ENCODE measurements at places on chromosomes 2 and 18.

DNA sequence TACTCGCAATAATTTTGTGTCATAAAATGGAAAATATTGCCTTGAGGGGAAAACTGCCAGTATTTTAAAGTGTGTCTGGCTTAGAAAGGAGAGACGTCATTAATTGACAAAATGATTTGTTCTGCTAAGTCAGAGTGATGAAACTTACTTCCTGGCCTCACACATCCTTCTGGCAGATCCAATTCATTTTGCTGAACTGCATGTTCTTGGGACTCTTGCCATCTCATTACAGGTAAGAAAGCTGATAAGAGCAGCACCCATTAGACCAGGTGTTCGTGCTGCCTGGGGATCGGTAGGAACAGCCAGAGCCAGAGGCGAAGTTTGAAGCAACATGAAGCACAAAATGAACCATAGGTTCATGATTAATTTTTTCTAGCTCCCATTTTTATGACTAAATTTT is 38.0 kb downstream of the KCNE4 start:
- DNase-seq, result no peak

GRCh38 chr2:25301453-25302352 is 40.0 kb downstream of the DNMT3A start:
- DNase-seq, result no peak

GRCh38 chr2:183093857-183094657 is 15.5 kb downstream of the DUSP19 start:
- DNase-seq, result no peak

DNA sequence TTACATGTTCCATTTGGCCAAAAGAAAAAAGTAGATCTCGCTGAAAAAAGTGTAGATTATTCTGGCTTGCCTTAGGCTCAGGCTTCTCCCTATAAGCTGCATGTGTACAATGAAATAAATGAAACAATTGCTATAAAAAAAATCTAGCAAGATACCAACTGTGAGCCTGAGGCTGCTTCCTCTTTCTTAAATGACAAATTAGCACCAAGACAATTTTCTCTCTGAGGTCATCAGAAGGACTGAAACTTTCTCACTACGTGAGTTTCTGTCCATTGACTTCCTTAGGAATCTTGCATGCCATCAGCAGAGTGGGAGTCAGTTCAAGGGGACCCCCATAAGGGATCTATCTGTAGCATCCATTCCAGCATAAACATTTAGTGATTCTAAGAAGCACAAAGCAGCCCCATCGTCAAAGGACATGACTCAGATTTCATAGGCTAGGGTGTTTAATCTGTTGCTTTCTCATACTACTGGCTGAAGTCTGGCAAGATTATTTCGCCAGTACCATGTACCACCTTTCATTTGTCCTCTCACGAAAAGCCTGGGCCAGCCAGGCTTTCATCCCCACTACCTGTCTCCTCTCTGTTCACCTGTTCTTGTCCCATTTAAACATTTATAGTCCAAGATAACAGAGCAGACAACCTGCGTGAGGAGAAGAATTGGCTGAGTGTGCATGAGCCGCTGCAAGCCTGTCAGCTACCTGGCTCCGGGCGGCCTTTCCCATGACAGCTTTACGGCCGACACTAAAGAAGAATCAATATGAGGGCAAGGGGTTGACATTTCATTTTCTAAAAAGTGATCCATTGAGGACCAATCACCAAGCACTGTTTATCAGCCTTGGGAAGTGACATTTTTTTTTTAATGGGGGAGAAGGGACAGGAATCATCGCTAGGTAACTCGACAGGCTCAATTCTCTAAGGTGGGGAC is 120.0 kb downstream of the EPHA4 start:
- no peak for DNase-seq

- DNase-seq, result peak; percentile 87
Measured at GRCh38 chr2:229407170-229407569, 136.1 kb upstream of the PID1 start.

GRCh38 chr18:58639751-58640427 is 11.0 kb upstream of the ALPK2 start:
- DNase-seq, result no peak

- DNase-seq, result no peak
Measured at GRCh38 chr2:175147186-175147585, 20.8 kb downstream of the ATF2 start.

DNA sequence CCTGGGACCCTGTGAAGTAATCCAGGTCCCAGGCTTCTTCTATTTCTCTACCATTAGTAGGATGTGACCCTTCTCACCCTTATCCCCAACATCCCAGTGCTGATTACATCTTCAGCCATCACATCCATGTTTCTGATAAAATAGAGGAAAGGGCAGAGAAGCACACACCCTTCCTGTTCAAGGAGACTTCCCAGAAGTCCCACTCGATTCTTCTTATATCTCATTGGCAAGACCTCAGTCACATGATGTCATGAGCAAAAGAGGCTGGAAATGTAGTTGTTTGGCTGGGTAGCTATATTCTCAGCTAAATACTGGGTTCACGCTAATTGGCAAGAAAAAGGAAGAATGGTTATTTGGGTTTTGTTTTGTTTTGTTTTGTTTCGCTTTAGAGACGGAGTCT is 8.0 kb upstream of the XRCC5 start:
- DNase-seq, result no peak

DNA sequence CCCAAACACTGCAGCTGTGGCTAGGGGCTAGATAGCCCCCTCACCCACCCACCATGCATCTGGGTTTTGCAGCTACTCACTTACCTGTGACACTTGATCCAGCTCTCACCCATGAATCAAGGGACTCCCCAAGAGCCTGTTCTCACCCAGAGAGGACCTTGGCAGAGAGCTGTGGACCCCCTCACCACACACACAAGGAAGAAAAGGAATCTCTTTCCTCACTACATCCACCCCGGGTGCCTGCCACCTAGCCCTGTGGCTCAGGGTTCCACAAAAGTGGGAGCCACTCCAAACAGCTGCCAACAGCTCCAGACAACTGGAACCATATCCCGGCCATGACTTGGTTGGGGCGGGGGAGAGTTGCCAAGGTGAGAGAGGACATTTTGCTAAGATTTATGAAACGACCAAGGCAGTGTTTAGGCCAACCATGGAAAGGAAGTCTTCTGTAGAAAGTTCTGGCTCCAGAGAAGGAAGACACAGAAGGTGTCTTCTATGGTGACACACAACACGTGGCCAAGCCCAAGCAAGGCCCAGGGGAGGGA is 522.1 kb upstream of the RAB6C start:
- no peak for DNase-seq

DNA sequence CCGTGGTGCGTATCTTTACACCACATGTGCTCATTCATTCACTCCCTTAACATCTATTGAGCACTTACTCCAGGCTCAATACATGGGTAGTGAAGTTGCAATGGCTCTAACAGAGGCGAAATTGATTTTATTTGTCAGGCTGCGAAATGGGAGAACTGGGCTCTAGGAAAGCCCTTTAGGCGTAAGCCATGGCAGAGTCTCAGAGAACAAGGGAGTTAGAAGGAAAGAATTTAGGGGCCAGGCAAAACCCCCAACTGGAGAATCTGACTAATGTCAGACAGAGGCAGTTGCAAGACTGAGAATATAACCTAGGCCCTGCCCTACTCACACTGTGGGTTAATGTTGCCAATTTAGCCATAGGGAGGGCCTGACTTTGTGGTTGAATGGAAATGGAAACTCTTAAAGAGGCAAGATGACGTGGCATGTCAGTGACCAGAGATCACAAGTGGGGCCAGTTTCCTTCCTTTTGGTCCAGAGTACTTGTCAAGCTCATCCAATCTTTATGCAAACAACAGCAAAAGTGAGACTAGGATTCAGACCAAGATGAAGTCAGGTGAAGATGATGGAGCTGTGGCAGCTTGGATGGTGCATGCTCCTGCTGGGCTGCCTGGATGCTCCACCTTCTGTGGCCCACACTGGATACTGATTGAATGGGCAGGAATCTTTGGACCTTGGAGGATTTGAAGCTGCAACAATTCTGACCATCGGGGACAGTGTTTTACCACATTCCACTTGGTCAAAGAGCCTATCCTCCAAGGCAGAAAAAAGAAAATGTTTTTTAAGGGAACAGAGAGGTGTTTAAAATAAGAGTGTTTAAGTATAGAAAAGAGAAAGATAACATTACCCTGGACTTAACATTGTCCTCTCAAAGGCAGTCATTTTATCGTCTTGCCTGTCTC is 92.2 kb downstream of the CAPN13 start:
- no peak for DNase-seq

DNA sequence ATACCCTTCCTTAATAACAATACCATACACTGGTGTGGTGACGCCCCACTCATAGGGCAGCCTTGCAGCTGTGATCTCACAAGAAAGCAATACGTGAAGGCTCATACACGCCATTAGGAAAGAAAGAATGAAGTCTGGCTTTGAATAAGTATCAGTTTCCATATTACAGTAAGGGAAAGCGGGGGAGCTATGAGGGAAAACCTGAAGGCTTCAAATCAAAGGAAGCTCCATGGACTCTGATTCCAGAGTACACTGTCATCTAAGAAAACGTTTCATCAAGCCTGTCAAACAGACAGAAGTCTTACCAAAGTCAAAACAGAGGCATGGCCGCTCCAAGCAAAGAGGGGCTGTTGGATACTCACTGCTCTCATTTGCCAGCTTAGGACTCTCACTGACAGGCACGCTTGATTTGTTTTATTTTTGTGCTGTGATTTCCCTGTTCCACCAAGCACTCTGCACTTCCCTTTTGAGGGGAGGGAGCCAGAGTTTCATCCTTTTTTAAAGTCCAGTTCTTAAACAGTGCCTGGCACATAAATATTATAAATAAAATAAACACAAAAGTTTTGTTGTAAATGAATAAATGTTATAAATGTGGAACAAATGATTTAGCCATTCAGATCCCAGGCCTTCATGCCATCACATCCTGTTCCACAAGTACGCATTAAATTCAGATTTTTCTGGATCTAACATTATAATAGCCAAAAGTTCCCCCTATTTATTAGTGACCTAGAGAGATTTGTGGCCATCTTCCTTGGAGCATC is 221.2 kb downstream of the PIEZO2 start:
- DNase-seq, result no peak

GRCh38 chr2:24873619-24874018 is 46.4 kb downstream of the ADCY3 start:
- DNase-seq, result peak; percentile 81

- DNase-seq, result no peak
Measured at GRCh38 chr2:226030369-226030768, 630.9 kb downstream of the NYAP2 start.

GRCh38 chr2:120963997-120964705 is 228.5 kb downstream of the GLI2 start:
- DNase-seq, result no peak

DNA sequence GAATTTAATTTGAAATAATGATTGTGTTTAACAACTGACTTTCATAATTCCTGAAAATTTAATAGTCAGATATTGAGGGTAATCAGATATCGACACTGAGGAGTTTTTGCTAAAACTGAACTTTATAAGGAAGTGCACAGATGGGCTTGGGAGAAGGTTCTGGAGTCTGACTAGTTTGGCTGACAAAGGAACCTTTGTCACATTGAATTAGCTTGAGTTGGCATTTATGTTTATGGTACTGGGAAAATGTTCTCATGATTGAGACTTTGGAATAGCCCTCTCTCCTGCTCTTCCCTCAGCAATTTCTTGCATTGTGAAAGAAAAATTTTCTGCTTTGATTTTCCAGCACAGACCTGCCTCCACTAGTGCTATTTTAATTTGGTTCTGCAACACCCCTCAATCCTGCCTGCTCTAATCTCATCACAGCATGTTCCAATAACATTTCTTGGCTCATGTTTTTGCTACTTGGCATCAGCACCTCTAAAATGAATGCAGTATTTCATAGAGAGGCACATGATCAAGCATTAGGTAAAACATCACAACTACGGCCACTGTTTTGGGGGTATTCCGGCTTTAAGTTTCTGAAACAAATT is 133.9 kb upstream of the FSHR start:
- no peak for DNase-seq

DNA sequence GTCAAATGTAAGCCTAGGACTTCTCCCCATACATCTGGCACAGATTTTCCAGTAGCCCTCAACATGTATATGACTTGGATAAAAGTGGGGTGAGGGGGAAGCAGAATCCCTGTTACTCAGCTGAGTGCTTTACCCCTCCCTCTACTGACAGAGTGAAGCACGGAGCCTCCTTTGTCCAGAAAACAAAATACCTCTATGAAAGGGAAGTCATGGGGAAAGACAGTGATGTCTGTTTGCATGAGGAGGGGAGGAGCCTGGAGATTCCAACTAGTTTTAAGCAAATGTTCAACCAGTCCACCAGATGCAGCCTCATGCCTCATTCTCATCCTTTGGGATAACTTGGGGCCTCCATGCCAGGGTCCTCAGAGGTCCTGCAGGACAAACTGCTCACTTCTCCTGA is 203.9 kb downstream of the SMAD2 start:
- DNase-seq, result no peak

DNA sequence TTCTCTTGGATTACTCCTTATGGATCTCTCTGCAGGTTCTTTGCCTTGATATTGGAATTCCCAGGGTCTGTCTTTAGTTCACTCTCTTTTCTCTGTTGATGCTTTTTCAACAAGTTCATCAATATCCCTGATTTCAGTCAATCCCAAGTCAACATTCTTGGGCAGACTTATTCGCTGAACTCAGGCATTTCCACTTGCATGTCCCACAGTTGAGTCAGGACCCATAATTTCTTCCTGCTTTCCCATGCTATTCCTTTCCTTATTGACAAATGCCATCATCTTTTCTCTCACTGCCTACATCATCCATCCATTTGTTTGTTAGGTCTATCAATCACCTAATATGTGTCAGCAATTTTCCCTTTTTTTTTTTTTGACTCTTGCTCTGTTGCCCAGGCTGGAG is 11.6 kb downstream of the GPD2 start:
- no peak for DNase-seq

GRCh38 chr2:234091883-234092282 is 41.4 kb downstream of the SPP2 start:
- DNase-seq, result no peak

- DNase-seq, result no peak
Measured at GRCh38 chr2:193965263-193965662, 1691.8 kb upstream of the SLC39A10 start.

GRCh38 chr2:112623913-112624777 is 21.6 kb upstream of the SLC20A1 start:
- peak; percentile 52 for DNase-seq

GRCh38 chr2:202726070-202726469 is 91.3 kb downstream of the FAM117B start:
- DNase-seq, result no peak

DNA sequence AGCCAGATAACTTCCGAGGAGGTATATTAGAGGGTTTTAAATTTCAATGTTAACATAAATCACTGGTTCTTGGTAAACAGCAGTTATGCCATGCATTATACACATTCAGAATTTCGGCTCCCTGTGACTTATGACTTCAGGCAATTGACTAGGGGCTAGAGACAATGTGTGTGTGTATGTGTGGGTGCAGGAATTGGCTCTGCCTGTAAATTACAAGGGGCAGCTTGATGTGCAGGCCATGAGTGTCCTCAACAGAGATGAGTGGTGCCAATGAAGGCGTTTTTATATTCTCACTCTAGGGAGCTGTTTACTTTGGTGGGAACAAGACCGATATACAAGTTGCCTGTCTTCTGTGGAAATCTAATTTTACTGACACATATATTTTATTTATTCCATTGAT is 161.6 kb downstream of the CSRNP3 start:
- no peak for DNase-seq

Measured in right cardiac atrium (tissue), 5 donors.